ENCODE measurements at places on chromosomes 5 and 9.
A peak's percentile ranks its signal among the peaks of the same experiment; 100 is the strongest.

- no peak for DNase-seq
Observed at GRCh38 chr9:131120620-131121228, 4.7 kb upstream of the NUP214 start.

DNA sequence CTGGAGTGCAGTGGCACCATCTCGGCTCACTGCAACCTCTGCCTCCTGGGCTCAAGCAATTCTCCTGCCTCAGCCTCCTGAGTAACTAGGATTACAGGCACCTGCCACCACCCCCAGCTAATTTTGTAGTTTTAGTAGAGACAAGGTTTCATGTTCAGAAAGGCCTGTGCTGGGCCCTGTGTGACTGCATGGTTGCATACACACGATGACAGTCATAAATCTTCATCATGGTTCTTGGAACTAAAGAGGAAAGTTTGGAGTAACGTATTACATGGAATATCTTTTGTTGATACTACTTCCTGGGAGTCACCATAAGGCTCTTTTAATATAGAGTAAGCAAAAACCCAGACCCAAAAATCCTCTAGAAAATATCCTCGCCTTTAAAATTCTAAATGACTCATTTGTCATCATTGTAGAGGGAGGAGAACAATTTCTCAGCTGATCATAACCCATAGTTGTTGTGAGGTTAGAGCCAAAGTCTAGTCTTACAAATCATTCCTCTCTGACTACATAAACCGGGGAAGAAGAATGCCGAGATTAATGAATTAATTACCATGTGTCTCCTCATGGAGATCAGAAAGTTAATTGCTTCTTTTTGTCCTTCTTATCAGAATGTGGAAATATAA, 47.0 kb downstream of the KLF9 start:
- no peak for DNase-seq

- no peak for DNase-seq
Observed at GRCh38 chr5:135492319-135492626, 40.1 kb upstream of the TIFAB start.

GRCh38 chr5:10227379-10227778, 22.3 kb downstream of the ATPSCKMT start:
- no peak for DNase-seq

DNA sequence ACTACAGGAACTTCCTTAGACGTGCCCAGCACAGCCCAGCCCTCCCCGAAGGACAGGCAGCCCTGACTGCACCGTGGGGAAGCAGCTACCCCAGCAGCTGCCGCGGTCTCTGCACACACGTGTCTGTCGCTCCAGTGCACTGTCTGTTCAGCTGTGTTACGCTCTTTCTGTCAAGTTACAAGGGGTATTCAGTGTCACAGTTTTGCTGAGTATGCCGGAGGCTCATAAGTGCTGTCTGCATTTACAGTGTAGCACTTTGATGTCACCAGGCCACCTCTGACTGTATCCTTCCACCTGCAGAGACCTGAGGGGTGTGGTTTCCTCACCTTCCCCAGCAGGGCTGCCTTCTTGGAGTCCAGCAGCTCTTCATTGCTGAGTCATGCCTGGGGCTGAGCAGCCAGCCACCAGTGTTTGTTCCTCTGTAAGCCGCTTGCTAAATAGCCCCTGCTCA, 126.8 kb downstream of the EHMT1 start:
- DNase-seq: peak; percentile 49

GRCh38 chr9:123081824-123082223, 48.4 kb downstream of the GPR21 start:
- DNase-seq: peak; percentile 16

- no peak for DNase-seq
Observed at GRCh38 chr9:130565792-130566191, 13.6 kb upstream of the FUBP3 start.

DNA sequence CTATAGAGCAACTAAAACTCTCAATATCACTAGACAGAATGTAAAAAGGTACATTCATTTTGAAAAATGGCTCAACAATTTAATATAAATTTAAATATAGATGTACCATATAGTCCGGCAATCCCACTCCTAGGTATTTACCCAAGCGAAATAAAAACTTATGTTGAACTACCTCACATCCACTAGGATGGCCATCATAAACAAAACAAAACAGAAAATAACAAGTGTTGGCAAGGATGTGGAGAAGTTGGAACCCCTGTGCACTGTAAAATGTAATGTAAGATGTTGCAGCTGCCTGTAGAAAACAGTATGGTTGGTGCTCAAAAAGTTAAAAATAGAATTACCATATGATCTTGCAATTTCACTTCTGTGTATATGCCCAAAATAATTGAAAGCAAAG, 36.9 kb upstream of the SELENOP start:
- DNase-seq: no peak

- no peak for DNase-seq
Observed at GRCh38 chr5:110900829-110901228, 162.0 kb downstream of the SLC25A46 start.

GRCh38 chr5:151569132-151570046, 21.7 kb downstream of the FAT2 start:
- no peak for DNase-seq

- no peak for DNase-seq
Observed at GRCh38 chr5:138557677-138558076, 14.6 kb upstream of the ETF1 start.

- no peak for DNase-seq
Observed at GRCh38 chr5:10678244-10678643, 82.8 kb downstream of the DAP start.

DNA sequence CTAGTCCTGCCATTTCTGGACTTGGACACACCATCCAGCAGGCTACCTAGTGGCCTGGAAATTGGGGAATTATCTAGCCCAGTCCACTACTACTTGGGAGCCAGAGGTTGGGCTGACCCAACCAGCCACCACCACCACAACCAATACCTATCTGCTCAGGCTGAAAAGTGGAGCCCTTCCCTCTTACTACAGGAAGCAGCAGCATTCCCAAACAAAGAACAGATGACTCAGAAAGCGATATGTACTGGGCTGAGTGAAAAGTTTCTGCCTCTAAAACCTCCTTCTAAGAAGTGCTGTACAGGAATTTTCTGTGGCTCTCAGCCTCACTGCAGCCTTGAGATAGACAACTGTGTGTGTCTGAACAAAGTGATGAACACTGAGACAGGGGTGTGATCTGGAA, 279.4 kb downstream of the CDH10 start:
- DNase-seq: no peak

DNA sequence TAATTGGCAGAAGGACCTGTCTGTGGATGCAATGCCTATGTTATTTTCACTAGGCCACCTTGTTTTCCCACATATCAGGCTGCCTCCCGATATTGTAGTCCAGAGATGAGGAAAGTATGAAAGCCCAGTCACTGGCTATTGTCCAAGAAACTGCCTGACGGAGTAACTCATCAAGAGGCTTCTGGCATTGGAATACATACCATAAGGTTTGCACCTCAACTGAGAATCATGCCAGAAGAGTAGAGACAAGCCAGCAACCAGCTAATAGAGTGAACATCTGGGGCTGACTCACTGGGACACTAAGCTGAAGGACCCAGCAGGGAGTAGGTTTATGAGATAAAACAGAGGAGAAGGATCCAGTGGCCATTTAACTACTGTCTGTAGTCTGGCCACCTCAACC, 137.2 kb upstream of the FST start:
- no peak for DNase-seq

DNA sequence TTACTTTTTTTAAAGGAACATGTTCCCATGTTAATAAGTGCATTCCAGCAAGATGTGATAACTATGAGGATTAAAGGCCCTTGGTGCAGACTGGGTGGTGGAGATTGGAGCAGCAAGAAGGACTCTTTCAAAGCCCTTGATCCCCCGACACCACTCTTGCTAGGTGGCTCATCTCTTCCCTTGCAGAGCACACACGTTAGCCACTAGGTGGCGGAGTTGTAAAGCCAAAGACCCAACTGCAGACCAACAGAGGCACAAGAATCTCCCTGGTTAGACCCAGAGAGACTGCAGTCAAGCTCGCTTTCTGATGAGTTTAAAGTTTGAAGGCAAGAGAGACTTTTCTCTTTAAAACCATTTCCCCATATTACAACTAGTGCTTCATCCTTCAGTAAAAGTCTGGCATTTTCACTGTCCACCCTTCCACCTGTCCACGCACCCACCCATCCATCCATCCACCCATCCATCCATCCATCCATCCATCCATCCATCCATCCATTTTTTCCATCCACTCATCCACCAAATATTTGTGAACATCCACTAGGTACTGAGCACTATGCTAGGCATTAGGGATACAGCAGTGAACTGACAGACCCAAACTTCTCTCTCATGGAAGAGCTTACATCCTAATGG, 226.9 kb downstream of the MSX2 start:
- DNase-seq: peak; percentile 58

DNA sequence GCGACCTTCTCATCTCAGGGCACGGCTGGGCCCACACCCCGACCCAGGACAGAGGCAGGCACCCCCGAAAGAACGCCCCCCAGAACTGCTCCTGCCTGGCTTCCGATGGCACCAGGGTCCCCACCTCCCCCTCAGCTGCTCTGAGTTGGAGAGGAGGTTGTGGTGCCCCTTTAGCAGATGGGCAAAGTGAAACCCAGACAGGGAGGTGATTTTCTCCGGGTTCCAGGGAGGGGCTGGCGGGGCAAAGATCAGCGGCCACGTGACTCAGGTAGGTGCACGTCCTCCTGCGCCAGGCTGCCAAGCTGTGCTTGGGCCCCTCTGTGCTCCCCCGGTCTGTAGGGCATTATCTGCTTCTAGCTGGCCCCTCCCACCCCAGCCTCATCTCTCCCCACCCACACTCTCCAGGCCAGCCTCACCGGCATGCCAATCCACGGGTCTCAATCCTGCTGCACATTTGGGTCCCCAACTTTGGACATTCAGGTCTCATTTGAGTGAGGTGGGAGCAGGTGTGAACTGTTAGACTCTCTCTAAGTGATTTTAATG, 85.1 kb upstream of the RAPGEF1 start:
- no peak for DNase-seq

DNA sequence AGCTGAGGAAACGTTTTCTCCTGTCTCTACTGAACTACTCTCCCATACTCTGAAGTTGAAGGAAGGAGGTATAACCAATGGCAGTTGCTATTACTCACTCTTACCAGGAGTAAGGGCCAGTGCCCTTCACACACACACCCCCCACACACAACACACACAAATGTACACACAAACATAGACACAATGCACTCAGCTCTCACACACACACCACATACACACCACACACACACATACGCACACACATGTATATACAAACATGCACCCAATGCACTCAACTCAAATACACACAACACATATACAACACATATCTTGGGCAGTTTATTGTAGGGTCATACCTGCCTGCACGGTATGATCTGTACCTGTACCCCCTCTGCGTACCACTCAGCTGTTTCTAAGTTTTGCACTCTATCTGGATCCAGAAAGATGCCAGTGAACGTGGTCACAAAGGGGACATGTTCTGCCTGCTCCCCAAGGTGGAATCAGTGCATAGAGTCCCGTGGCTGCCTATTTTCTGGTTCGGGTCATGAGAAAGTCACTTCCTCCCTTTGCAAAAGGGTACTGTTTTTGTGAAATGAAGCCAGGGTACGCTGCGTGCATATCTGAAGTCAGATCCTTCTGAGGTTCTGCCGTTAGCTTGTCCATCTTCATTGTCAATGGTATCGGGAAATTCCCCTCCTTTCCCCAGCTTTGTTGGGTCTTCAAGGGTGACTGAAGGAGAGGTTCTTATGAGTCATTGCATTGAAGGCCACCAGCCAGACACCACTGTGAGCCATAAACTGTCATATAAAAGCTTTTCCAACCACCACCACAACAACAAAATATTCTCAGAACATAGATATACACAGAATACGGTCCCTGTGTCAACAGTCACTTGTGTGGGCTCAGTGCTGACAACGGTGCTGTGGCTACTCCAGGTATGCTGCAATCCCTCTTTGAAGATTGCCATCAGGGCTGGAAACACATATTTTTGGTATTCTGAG, 131.9 kb downstream of the UGCG start:
- peak; percentile 17 for DNase-seq

DNA sequence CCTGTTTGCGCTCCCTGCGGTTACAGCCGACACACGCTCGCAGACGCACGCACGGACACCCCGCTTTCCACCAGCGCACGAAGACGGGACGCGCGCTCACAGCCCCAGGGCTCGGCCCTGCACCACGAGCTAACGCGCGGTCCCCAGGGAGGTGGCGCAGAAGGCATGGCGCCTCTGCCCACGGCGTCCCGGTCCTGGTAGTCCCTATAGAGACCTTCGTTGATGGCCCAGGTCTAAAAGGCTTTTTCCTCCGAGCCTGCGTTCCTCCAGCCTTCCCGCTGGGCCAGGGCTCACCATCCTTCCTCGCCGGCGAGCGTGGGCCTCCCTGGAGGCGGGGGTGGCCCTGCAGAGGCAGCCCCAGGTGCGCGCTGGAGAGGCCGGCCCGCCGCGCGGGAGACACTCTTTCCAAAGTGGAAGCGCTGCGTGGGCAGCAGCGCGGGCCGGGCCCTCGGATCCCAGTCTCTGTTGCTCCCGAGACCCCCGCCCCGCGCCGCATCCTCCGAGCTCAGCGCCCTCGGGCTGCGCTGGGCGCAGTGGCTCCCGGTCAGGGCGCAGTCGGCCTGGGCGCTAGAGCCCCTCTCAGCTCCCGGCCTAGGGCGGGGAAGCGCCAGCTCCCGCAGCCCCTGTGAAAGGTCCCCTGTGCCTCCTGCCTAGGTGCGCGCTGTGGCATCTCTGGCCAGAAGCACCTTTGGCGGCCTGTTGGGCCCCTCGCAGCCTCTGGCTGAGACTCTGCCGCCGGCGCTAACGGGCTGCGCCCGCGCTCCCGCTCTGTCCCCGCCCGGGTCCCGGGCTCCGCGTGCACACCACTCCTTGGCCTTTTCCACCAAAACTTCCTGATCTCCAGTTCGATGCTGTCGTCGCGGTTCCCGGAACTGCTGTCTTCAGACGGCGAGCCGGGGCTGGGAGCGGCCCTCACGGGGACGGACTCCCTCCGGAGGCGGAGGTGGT, 31.9 kb upstream of the FANCC start:
- no peak for DNase-seq
